ENCODE measurements at places on chromosomes 7 and 10.

GRCh38 chr7:134649226-134649775 lies 2.6 kb downstream of the BPGM start:
- no peak for DNase-seq

DNA sequence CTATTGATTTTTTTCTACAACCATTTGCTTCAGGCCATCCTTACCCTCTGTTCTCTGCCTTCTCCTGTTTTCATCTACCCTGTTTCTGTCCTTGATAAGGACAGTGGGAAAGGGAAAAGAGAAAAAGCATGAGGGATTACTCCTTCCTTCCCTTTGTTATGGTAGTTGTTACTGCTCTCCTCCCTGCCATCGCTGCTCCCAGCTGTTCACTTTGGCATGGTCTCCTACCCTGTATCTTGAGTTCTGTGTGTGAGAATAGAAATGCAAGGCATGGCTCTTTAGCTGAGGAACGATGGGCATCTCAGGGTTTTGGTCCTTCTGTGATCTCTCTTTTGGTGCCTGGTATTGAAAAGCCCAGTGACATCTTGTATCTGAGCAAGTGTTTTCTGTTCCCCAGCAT lies 6.4 kb downstream of the CCSER2 start:
- no peak for DNase-seq

GRCh38 chr10:121494296-121494695 lies 103.9 kb downstream of the FGFR2 start:
- no peak for DNase-seq

GRCh38 chr10:23406409-23406808 lies 32.5 kb upstream of the OTUD1 start:
- peak; percentile 9 for DNase-seq

DNA sequence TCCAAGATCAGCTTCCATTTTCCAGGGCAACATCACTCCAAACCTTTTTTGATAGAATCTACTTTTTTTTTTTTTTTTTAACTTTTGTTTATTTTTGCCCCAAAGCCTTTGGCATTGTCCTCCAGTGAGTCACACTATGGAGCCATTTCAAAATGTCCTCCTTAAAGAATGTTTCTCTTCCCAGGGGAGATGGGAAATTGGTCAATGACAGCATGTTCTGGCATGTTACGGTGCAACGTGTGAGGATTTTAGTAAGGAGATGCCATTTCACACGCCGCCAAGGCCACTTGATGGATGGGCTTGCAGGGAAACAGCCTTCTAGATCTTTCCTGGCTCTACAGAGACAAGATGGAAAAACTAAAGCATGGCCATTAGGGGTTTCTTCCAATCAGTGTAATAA lies 30.7 kb upstream of the TRIL start:
- DNase-seq = no peak

- peak; percentile 37 for DNase-seq
These were observed 241.3 kb upstream of the KMT2E start for GRCh38 chr7:104772405-104773345.

DNA sequence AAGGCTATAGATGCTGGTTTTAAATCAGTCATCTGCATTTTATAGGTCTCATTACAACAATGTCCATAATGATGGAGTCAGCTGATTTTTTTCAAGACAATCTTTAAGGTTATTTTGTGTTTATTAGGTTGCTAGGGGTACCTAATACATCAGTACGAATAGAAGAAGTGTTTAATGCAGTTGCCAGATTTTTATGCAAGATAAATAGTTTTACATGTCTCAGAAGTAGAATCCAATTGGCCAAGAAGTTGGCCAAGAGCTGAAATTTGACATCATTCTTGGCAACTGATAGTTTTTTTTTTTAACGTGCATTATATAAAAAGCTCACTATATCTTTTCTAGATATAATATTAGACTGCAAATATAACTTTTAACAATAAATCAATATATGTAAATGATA lies 208.5 kb downstream of the TRIL start:
- peak; percentile 20 for DNase-seq

GRCh38 chr10:46312953-46313352 lies 26.2 kb downstream of the ANTXRL start:
- DNase-seq = no peak

GRCh38 chr10:120942806-120943413 lies 91.7 kb downstream of the WDR11 start:
- DNase-seq = peak; percentile 79

- no peak for DNase-seq
These were observed 64.9 kb downstream of the PPP1R9A start for GRCh38 chr7:94972296-94972695.

DNA sequence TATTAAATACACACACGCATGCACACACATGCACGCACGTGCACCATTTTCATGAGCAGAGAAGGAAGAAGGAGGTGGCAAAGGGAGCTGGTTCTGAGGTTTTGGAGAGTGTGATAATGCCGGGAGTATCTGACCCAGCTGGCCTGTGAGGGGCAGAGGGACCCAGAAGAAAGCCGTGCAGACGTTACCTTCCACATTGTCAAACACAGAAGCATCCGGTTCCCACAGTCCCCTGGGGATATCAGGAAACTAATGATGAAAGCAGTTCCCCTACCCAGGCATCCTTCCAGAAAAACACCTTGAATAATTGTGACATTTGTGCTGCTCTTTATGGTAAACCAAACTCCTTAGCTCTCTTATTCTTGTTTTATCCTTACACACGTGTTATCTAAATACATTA lies 85.7 kb upstream of the FAM180A start:
- DNase-seq = no peak

DNA sequence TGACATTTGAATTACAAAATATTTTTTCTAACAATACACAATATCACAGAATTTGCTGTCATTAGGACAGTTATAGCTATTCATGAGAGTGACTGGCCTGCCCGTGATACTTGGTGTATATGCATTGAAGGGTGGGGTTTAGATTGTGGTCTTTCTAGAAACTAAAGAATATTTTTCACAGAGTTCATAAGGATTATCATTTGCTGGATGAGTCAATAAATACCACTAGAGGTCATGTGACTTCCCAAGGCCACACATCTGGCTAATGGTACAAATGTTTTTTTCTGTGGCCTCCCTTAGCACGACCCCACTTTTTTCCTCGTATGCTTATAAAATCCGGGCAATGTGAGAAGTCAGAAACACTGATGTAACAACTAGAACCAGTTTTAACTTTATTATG lies 5.2 kb downstream of the OPTN start:
- no peak for DNase-seq

GRCh38 chr7:140121326-140121725 lies 55.5 kb downstream of the KDM7A start:
- DNase-seq = no peak

DNA sequence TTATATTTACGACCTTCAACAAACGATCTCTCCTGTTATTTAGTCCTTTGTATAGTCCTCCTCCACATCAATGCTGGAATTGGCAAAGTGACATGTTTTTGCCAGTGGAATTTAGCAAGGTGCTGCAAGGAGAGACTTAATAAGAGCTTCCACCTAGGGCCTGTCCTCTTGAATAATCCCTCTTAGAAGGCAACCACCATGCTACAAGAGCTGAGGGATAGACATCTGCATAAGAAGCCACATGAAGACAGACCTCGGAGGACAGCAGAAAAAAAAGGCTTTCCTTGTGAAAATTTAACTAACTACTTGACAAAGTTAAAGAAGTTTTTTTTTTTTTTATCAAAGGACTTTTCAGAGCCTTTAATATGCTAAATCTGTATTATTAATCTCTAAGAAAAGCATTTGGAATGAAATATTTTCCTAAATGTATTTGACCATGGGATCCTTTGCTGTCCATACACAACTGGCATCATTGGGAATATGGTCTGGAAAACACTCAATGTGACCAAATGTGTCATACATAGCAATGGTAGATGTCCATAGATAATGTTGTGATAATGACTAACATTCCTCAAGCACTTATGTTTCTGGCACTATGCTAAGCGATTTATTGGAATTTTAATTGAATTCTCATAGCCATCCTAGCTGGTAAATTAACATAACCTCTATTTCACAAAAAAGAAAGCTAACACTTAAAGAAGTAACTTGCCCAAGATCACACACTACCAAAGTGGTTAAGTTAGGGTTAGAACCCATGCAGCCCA lies 13.2 kb downstream of the HYCC1 start:
- no peak for DNase-seq

- peak; percentile 12 for DNase-seq
These were observed 19.8 kb downstream of the CCNY start for GRCh38 chr10:35355971-35356724.

DNA sequence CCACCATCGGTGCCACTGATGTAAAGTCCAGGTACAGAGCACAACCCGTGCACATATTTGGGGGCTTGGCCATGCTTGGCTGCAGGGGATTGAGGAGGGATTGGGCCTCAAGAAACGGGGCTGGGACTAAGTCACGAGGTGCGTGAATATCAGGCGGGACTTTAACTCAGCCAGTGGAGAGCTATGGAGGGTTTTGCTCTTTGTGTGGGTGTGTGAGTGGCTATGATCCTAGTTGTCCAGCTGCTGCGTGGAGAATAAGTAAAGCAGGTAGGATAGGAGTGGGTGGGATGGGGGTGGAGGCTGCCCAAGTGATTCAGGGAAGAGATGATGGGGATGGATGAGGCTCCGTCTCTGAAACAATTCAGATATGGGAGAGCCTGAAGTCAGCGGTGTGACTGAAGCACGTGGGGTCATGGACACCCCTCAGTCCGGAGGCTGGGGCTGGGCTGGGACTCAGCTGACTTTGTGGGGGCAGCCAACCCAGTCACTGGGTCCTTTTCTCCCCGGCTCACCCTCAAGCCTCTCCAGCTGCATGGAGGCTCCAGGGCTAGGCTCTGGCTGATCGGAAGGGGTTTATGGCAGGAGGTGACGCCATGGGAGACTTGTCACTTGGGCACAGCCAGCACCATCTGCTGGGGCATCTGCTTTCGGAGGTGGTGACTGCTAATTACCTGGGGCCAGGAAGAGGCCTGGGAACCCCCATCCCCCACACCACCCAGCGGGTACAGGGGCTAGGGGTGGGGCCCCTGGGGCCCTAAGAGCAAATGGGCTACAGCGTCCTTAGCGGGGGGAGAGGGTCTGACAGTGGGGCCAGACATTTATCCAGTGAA lies 1.7 kb upstream of the LFNG start:
- DNase-seq = no peak

DNA sequence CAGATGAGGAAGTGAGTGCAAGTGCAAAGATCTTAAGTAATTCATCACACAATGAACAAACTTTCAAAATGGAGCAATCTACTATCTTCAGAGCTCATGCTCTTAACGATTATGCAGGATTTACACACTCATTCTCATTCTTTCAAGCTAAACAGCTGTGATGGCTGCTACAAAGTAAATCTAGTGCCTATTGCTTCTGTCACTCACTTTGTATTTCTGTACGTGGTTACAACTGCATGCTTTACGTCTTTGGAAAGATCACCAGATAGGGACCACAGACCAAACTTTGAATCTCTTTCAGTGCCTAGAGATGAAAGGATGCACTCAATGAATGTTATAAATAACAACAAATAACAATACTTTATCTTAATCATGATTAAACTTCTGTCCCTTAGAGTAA lies 194.6 kb downstream of the MAGI2 start:
- DNase-seq = no peak

DNA sequence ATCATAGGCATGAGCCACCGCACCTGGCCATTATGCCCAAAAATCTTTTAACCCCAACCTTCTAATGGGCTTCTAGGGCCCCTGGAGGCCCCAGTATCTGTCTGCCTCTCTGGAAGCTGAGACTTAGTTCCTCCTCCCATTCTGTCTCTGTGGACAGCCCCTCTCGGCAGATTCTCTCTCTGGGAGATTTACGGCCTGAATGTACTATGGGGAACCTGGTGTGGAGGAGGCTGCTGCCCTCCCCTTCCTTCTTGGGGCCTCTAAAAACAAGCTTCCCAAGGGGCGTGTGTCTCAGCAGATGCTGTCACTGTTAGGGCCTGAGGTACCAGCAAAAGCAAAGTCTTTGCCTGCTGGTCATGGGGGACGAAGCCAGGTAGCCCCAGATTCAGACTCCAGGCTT lies 35.8 kb upstream of the PRKAR1B start:
- no peak for DNase-seq

DNA sequence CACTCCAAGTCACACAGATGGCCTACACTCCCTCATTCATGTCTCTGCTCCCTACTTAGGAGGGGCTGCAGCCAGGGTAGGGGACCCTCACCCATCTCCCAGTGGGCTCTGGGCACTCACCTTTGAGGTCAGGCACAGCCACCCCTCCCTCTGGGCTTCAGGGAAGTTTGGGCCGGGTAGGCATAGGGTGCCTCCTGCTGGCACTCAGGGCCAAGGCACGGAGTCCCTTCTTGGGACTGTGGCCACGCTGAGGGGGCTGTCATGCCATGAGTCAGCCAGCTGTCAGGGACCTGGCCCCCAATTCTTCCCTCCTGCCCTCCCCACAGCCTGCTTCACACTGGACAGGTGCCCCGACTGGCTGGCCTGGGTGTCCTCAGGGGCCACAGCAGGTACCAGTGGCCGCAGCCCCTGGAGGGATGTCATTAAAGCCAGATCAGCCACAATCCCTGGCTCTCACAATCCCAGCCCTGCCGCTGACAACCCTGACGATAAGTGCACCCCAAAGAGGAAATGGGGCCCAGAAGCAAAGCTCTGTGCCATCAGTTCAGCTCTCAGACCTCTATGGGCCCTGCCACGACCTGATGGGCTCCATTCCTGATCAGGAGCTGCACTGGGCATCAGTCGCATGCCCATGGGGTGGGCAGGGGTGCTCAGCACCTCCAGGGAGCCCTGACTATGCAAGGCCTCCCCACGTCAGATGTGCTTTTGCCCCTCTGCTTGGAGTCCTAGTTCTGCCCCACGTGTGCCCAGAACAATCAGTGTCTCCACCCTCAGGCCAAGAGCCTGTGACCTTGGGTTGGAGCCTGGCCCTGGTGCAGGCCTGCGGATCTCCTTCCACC lies 34.1 kb upstream of the RET start:
- DNase-seq = no peak

- no peak for DNase-seq
These were observed 69.0 kb downstream of the PRSS58 start for GRCh38 chr7:142188846-142189245.

- peak; percentile 22 for DNase-seq
These were observed 1.9 kb upstream of the SGMS1 start for GRCh38 chr10:50625649-50626132.

- DNase-seq = peak; percentile 46
These were observed 91.0 kb upstream of the STRIP2 start for GRCh38 chr7:129343099-129343700.

GRCh38 chr7:139294241-139294640 lies 46.9 kb upstream of the FMC1 start:
- DNase-seq = no peak

DNA sequence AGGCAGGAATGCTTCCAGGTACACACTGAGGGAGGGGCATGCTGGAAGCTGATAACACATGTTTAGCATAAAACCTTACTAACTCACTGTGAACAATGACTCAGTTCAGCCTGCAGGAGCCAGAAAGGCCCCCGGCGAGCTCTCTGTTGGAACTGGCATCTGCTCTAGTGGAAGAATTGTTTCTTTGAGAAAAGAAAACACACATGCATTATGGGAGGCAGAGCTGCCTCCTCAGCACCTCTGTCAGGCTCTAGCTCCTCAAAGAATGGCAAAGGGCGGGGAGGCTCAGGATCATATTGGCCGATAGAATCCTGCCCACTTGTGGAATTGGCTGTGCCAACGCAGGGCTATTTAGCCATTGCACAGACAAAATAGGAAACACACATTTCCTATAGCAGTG lies 338.3 kb downstream of the CXCL12 start:
- DNase-seq = no peak

- DNase-seq = peak; percentile 67
These were observed 26.1 kb downstream of the ABCB1 start for GRCh38 chr7:87574630-87575029.

- no peak for DNase-seq
These were observed 27.5 kb upstream of the SMARCD3 start for GRCh38 chr7:151275813-151276577.

- no peak for DNase-seq
These were observed 1059.8 kb downstream of the LRMDA start for GRCh38 chr10:76491216-76491615.
